Stimulated activated CD4-positive, alpha-beta T cell treated with anti-CD3 and anti-CD28 coated beads, Interleukin-12 subunit alpha, Interleukin-12 subunit beta, amount 100 ng/mL, for 4 hours (primary cell): ENCODE measurements at places on chromosomes 3 and 15.

- no peak for DNase-seq
These were observed 151.5 kb upstream of the C2CD4B start for GRCh38 chr15:62316413-62317060.

- no peak for DNase-seq
These were observed 4.2 kb upstream of the RAB8B start for GRCh38 chr15:63185206-63185605.

- DNase-seq = no peak
These were observed 260.5 kb downstream of the WDR72 start for GRCh38 chr15:53498996-53499395.

GRCh38 chr15:69074001-69074842 lies 59.7 kb downstream of the NOX5 start:
- DNase-seq = no peak

DNA sequence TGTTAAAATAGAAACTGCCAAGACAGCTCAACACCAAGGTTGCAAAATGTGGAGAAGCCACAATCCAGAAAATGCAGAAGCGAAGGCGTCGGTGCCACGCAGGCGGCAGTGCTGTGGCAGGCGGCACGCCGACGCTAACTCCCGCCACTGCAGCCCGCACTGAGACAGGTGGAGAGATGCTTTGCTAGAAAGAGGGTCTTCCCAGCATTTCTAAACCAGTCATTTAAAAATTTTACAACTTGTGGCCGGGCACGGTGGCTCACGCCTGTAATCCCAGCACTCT lies 23.2 kb downstream of the CYFIP1 start:
- DNase-seq = no peak

GRCh38 chr15:41804361-41804760 lies 23.5 kb upstream of the JMJD7 start:
- no peak for DNase-seq

GRCh38 chr3:109728861-109729494 lies 391.6 kb upstream of the DPPA4 start:
- no peak for DNase-seq

GRCh38 chr15:58164926-58165325 lies 26.7 kb downstream of the AQP9 start:
- DNase-seq = no peak

GRCh38 chr3:126542340-126543241 lies 16.1 kb downstream of the C3orf22 start:
- no peak for DNase-seq

DNA sequence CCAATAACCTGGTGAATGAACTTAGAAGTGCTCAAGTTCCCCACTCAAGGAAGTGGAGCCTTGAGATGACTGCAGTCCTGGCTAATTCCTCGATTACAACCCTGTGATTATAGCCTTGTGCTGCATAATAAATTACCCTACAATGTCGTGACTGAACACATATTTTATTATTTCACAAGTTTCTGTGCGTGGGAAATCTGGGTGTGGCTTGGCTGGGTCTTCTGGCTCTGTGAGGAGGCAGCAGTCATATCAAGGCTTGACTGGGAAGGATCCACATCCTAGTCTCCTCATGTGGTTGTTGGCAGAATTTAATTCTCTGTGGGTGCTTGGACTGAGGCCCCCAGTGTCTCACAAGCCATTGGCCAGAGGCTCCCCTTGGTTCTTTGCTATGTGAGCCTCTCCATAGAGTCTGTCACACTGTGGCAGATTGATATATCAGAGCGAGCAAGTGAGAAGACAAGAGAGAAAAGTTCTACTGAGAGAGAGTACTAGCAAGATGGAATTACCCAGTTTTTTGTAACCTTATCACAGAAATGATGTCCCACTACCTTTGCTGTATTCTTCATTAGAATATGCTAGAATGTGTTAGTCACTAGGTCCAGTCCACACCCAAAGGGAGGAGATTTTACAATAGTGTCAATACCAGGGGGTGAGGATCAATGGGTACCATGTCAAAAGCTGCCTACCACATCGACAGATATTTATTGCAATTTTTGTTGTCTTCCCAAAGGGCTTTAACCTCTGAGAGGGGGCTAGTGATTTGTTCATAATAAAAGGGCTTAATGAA lies 102.8 kb upstream of the TBC1D5 start:
- DNase-seq = no peak

DNA sequence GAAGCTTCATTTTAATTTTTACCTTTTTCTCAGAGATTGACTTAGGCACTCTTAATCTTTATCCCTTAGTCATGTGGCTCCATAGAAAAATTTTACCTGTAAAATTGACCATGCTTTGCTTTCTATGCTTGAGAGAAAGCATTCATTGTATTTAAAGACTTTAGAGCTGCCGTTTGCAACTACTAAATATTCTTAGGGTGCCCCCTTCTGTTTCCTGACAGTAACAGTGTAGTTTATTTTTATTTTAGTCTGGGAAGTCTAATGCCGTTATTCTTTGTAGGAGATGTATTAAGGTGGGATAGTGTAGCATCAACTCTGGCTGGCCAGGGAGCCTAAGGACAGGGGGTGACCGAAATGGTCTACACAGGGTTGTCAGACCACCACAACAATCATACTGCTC lies 84.5 kb upstream of the SYNPR start:
- no peak for DNase-seq

- no peak for DNase-seq
These were observed 6.4 kb downstream of the STRA6 start for GRCh38 chr15:74196175-74196574.

DNA sequence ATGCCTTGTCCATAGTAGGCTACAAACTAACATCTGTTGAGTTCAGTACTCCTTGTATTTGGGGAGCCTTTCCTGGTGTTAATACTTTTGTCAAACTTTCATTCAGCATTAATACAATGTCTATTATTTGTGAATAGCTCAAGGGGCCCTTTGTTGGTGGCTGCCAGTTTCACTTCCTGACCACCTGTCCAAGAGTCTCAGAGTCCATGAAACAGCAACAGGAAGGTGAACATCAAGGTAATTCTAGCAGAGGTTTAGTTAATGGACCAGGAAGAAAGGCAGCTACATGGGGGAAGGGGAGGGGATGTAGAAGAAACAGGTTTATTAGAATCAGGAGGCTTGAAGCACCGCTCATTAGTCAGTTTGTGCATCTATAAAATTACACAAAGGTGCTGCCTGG lies 386.9 kb downstream of the PDCD6IP start:
- no peak for DNase-seq

- DNase-seq = no peak
These were observed 6.8 kb upstream of the RTP2 start for GRCh38 chr3:187709155-187709554.

- DNase-seq = no peak
These were observed 58.2 kb upstream of the PCSK6 start for GRCh38 chr15:101547737-101548136.

DNA sequence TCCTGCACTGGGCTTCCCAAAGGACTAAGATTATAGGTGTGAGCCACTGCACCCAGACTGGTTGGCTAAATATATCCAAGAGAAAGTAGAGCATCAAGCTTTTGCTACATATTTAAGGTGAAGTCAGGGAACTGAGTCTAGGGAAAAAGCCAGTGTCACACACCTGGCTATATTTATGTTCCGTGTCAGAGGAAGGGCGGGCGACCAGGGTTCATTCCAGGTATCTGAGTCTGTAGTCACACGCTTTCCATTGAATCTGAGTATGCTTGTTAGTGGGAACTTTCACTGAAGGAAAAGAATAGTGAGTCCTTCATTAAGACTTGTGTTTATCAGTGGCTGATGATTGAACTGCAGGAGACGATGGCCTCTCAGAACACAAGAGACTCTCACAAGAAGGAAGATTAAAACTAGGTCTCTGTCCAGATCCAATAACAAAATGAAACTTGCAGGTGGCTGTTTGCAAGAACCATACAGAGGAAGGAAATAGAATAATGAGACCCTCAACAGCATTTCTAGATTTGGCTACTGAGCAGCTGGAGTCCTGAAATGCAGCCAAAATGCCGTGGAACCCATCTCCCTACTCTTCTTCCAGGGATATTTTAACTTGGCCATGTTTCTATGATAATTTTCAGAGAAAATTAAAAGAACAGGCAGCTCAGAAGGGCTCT lies 276.3 kb downstream of the THSD4 start:
- DNase-seq = no peak

GRCh38 chr3:170564664-170565063 lies 21.2 kb downstream of the SLC7A14 start:
- no peak for DNase-seq
